A549 treated with RU486 at 1 μM for 4 hours (cell line): ENCODE measurements at places on chromosomes 16 and 17. TPM values are rescaled to one million over a fixed set of nuclear protein-coding genes. Genes with fewer than 3 reads are reported as not detected.

UTS2R gene
- not detected in 5 replicates for total RNA-seq

VMP1 gene
- total RNA-seq = 131 to 231 TPM (median 174 TPM) in 5 replicates

CD300A gene
- 0.10 TPM in 1 of 5 replicates, not detected in the others for total RNA-seq

MARCHF10 gene
- total RNA-seq = 0.31 to 1.2 TPM (median 0.77 TPM) in 5 replicates

MMP15 gene
- 14.1 to 22.2 TPM (median 20.4 TPM) in 5 replicates for total RNA-seq

MEIOB gene
- 1.4 to 3.0 TPM (median 2.0 TPM) in 5 replicates for total RNA-seq

RNF167 gene
- 88.1 to 164 TPM (median 124 TPM) in 5 replicates for total RNA-seq

CCT6B gene
- total RNA-seq = 0.37 to 2.4 TPM (median 1.8 TPM) in 5 replicates

PLEKHM1 gene
- 20.5 to 25.9 TPM (median 23.3 TPM) in 5 replicates for total RNA-seq

SLFN12 gene
- total RNA-seq = 0.06 to 0.12 TPM in 2 of 5 replicates, not detected in the others

SLC38A8 gene
- not detected in 5 replicates for total RNA-seq

BEAN1 gene
- total RNA-seq = 2.3 to 3.5 TPM (median 3.2 TPM) in 5 replicates

CCL8 gene
- not detected in 5 replicates for total RNA-seq

CASKIN1 gene
- 0.26 to 0.95 TPM (median 0.49 TPM) in 5 replicates for total RNA-seq

MYH13 gene
- total RNA-seq = not detected in 5 replicates

HOXB8 gene
- 7.8 to 12.5 TPM (median 10.2 TPM) in 5 replicates for total RNA-seq

KRT39 gene
- total RNA-seq = not detected in 5 replicates
